ENCODE measurements at places on chromosomes 2 and 18.

DNA sequence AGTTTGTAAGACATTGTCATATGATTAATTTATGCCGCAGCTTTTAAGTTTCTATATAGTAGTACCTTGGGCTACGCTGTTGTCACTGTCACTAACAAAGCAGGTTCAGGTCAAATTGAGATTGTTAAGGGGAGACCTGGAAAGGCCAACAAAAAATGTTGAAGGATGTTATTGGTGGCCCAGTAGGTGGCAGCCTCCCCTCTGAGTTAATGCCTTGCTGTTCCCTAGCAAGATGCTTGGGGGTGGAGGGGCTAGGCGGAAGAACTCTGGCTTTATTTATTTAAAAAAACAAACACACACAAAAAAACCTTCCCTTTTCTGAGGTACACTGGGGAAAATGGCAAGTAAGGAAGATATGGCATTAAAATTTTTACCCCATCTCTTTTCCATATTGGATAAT is 128.3 kb upstream of the ATP5MC3 start:
- no peak for DNase-seq

- DNase-seq, result no peak
Observed at GRCh38 chr2:226611944-226612318, 187.7 kb downstream of the IRS1 start.

DNA sequence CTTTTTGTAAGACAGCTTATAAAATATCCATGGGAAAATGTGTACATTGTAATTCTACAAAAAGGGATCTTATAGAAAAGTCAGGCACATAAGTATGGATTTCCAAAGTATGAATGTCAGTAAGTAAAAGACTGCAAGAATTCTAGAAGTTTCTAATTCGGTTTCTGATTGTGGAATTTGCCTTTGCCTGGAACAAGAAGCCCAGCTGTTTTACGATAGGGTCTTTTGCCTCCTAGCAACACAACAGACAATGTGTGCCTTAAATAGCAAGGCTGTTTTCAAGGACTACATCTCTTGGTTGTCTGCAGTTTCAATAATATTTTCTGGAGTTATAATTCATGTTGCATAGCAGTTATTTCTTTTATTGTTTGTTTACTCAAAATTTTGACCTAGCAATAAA is 312.9 kb downstream of the MTX2 start:
- no peak for DNase-seq

- no peak for DNase-seq
Observed at GRCh38 chr18:46265196-46266156, 161.3 kb downstream of the HAUS1 start.

DNA sequence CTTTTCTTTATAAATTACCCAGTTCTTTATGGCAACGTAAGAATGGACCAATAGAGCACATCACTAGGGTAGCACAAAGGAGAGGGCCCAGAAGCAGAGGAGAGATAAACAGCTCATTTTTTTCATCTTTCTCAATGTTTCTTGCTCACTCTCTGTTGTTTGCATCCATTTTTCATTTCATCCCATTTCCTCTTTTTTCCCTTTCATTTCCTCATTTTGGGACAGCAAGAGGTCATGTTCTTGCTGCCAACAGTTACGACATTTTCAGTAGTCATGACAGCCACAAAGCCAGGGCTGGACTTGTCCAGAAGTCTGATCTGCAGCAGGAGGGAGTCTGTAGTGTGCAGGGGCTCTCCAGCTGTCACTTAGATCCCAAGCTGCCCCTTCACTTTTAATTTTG is 52.7 kb upstream of the CYP1B1 start:
- no peak for DNase-seq

GRCh38 chr2:121260370-121261154 is 24.4 kb downstream of the TFCP2L1 start:
- DNase-seq, result peak; percentile 25

GRCh38 chr2:110993557-110994231 is 127.0 kb upstream of the BCL2L11 start:
- no peak for DNase-seq

DNA sequence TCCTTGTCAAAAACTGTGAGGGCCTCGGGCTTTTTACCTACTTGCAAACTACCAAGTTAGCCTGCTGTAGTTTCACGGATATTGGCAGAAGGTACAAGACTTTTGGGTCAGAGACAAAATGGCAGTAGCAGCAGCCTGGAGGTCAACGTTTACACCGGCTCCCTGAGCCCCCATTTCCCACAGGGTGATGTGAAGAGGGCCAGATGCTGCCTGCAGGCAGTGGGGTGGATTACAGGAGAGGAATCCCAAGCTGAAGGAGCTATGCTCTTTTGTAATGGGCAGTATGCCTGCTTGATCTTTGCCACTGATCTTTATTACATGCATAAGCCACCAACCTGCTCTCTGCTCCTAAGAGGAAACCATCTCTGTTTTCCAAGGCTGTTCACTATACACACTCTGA is 29.5 kb upstream of the SP5 start:
- DNase-seq, result no peak

- no peak for DNase-seq
Observed at GRCh38 chr2:48221846-48222516, 308.0 kb upstream of the STON1 start.

- no peak for DNase-seq
Observed at GRCh38 chr18:8603663-8604520, 5.3 kb upstream of the RAB12 start.

GRCh38 chr2:105057005-105057404 is 19.1 kb downstream of the MRPS9 start:
- DNase-seq, result no peak

- DNase-seq, result no peak
Observed at GRCh38 chr2:71299507-71299906, 32.1 kb upstream of the ZNF638 start.

DNA sequence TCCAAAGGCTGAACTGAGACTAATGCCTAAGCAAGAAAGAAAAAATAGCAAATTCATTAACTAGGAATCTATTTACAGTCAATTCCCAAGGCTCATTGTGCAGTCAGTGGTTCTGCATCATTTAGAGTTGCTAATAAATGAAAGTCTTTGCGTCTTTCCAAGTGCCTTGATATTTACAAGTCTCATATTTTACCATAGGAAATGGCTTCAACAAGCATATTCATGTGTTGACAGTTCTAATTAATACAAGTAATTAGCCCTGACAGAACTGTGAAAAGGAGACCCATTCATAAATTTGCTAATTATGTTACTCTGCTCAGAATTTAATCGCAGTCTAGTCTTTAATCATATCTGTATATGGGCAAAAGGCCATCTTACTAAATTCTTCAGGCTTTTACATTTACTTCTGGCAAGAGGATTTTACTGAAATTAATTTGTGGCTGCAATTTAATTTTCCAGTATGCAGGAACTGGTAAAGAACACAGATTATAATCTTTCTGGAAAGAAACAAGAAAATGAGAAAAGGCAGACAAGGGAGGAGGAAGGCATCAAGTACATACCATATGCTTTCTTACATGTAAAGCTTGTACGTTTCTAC is 126.4 kb downstream of the RHBDD1 start:
- no peak for DNase-seq

- no peak for DNase-seq
Observed at GRCh38 chr18:22737054-22737453, 196.1 kb upstream of the RBBP8 start.

GRCh38 chr2:29262681-29263260 is 147.6 kb downstream of the CLIP4 start:
- peak; percentile 36 for DNase-seq

DNA sequence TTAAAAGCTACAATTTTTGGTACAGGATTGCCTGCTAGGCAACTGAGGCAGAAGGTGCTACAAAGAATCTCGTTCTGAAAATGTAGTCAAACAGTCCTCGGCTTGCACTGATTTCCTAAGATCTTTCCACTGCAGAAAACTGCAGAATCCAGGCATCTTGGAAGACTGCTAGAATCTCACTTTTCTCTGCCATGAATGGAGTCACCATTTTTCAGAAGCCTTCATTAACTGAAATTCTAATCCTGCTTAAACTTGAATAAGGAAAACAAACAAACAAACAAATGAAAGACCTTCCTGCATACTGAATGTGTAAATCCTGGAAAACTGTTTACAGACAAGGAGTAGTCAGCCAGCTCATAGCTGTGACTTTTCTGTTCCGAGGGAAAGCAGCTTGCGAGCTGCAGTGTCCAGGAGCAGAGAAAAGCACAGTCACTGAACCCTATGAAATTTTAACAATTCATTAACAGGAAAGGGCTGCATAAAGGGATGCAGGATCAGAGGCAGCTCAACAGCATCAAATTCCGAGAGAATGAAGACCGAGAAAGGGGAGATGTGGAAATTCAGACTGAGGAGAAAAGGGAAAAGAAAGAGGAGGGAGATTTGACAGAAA is 210.5 kb upstream of the PIK3C3 start:
- DNase-seq, result no peak

DNA sequence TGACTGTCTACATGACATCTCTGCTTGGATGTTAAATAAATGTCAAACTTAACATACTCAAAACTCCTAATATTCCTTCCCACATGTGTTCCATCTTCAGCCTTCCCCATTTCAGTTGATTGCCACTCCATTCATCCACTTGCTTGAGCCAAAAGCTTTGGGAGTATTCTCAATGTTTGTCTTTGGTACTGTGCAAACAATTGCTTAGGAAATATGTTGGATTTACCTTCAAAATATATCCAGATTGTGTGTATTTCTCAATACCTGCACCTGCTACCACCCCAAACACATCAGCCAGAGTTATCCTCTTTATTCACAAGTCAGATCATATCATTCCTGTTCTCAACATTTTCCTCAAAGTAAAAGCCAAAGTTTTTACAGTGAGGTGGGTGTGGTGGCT is 350.3 kb upstream of the FAM98A start:
- DNase-seq, result no peak

DNA sequence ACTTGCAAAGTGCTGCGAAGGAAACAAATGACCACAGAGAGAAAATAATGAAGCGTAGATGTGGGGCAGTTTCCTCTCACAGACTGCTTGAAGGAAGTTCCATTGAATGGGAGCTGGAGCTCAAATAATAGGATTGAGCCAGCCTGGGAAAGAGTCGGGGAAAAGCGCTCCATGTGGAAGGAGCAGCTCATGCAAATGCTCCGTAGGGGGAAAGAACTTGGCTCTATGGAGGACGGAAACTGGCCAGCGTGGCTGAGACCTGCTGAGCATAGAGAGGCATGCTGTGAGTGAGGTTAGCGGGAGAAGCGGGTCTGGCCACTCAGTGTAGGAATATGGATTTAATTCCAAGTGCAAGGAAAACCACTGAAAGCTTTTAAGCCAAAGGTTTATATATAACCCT is 28.6 kb upstream of the VIT start:
- no peak for DNase-seq

GRCh38 chr2:143950704-143951103 is 569.2 kb downstream of the ZEB2 start:
- DNase-seq, result no peak

GRCh38 chr2:25236736-25237135 is 68.4 kb upstream of the POMC start:
- DNase-seq, result no peak

All from NCI-H187 (cell line).